CD8-positive, alpha-beta memory T cell (primary cell): ENCODE measurements at places on chromosomes 2 and 18. TPM values are rescaled to one million over a fixed set of nuclear protein-coding genes. Genes with fewer than 3 reads are reported as not detected.

DNA sequence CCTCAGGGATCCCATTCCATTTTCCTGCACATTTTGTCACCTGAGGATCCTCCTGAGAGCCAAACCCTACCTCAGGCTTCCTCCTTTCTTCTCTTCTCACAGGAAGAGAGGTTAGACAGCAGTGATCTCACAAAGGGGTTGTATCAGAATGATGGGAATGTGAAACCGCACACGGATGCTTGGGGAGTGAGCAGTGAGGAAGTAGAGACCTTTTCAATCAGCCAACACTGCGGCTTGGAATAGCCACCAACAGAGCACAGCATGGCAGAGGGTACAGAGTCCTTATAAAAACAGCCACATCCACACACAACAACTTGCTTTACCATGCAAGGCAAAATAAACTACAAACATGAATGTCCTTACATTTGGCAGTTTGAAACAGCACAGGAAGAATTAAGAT, 8.7 kb downstream of the TMEM182 start:
- H3K4me3 ChIP-seq: no peak overlapping the region
- no peaks in the 10 kb centered on the region for H3K4me1 ChIP-seq
- DNase-seq: no peak
- H3K27me3 ChIP-seq: no peaks in the 10 kb centered on the region

DNA sequence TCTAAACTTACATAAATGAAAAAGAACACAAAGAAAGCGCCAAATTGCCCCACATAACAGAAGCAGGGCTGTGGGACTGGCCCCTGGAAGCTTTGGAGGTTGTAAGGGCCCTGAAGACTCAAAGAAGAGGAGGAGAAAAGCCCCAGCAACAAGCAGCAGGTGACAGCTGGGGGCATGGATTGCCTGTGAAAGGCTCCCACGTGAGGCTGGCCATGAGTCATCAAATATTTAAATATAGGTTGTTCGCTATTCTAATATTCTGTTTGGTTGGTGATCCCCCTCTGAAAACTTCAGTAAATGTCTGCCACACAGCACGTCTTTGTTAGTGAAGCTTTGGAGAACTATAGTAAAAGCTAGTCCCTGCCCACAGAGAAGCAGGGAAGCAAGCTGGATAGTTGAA, 132.4 kb downstream of the MREG start:
- H3K4me3 ChIP-seq: no peak overlapping the region
- H3K27ac ChIP-seq: no peak overlapping the region

DNA sequence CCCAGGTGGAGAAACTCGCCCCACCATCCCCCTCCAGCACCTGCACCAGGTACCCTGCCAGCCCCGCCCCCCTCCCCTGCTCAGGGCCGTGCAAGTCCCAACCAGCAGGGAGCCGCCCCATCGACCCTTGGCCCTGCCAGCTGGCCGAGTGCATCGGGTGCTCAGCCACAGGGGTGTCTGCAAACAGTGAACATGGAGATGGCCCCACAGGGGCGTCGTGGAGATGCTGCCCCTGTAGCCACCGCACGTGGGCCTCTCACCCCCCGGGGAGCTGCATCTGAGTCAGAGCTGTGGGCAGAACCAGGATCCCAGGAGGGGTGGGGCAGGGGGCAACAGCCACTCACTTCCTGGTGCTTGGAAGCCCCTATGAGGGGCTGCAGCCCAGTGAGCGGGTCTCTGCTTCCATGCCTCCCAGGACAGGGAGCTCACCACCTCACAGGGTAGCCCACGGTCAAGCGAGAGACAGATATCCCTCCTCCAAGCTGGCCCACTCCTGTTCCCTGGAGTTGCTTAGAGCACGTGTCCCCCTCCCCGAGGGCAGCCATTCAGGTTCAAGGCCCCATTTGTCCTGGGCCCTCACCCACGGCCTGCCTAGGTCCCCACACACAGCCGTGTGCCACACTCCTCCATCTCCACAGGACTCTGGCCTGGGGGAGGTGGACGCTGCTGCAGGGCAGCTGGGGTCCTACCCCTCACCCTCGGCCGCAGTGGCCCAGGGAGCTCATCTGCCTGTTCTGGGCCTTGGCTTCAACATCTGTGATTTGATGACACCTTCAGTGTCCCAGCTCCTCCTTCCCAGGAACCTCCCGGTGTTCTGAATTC, 1.1 kb upstream of the MAB21L4 start:
- no peak overlapping the region for H3K4me3 ChIP-seq
- H3K4me1 ChIP-seq: no peaks in the 10 kb centered on the region
- H3K36me3 ChIP-seq: no peaks in the 10 kb centered on the region
- no peak overlapping the region for H3K27ac ChIP-seq

GRCh38 chr18:13672657-13673056, 53.7 kb downstream of the FAM210A start:
- H3K27me3 ChIP-seq: no peaks in the 10 kb centered on the region
- no peaks in the 10 kb centered on the region for H3K36me3 ChIP-seq
- DNase-seq: no peak
- no peak overlapping the region for H3K4me3 ChIP-seq
- H3K4me1 ChIP-seq: no peaks in the 10 kb centered on the region

- DNase-seq: no peak
- H3K36me3 ChIP-seq: no peaks in the 10 kb centered on the region
- H3K27ac ChIP-seq: no peak overlapping the region
- no peak overlapping the region for H3K4me3 ChIP-seq
- no peaks in the 10 kb centered on the region for H3K4me1 ChIP-seq
Measured at GRCh38 chr2:226063704-226064440, 664.4 kb downstream of the NYAP2 start.

DNA sequence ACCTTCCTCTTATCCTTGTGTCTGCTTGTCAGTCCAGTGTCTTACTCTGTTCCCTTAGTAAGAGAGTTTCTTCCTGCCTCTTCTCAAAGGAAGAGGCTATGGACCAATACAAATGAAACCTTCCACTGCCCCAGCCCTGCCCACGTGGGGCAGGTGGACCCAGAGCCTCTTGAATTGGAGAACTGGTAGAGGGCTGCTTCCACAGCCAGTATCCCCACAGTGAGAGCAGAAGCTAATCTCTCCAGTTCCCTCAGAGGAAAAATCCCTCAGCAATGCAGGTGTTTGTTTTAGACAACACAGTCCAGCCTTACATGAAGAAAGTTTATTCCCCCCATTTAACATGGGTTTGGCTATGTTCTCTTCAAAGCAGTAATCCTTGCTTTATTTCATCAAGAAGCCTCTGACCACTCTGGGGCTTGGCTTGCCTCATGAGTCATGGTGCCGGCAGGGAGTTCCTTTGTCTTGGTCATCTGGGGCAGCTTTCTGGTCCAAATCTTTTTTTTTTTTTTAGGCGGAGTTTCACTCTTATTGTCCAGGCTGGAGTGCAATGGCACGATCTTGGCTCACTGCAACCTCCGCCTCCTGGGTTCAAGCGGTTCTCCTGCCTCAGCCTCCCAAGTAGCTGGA, 6.5 kb upstream of the CYBRD1 start:
- no peak for DNase-seq
- H3K27ac ChIP-seq: no peak overlapping the region
- no peaks in the 10 kb centered on the region for H3K36me3 ChIP-seq
- H3K27me3 ChIP-seq: no peaks in the 10 kb centered on the region

DNA sequence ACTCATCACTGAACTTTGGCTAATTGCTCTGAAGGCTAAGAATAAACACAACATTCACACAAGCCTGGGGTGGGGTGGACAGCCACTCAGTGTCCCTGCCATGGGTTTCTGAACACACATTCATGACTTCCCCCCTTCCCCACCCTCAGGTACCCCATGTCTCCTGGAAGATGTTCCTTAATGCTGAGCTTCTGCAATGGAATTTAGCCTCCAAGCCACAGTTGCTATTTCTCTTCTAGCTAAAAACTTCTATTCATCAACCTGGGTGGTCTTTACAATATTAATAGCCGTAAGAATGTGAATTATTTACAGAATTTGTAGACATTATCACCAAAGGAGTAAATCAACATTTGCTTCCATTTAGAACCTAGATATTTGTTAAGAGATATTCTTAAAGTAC, 175.1 kb downstream of the ACKR3 start:
- H3K36me3 ChIP-seq: no peaks in the 10 kb centered on the region
- H3K4me1 ChIP-seq: no peaks in the 10 kb centered on the region
- no peak for DNase-seq
- H3K4me3 ChIP-seq: no peak overlapping the region
- H3K27me3 ChIP-seq: no peaks in the 10 kb centered on the region

GRCh38 chr2:643334-643733, 33.9 kb downstream of the TMEM18 start:
- H3K27ac ChIP-seq: no peak overlapping the region
- H3K36me3 ChIP-seq: no peaks in the 10 kb centered on the region
- H3K4me3 ChIP-seq: no peak overlapping the region
- H3K27me3 ChIP-seq: no peaks in the 10 kb centered on the region
- no peak for DNase-seq

DNA sequence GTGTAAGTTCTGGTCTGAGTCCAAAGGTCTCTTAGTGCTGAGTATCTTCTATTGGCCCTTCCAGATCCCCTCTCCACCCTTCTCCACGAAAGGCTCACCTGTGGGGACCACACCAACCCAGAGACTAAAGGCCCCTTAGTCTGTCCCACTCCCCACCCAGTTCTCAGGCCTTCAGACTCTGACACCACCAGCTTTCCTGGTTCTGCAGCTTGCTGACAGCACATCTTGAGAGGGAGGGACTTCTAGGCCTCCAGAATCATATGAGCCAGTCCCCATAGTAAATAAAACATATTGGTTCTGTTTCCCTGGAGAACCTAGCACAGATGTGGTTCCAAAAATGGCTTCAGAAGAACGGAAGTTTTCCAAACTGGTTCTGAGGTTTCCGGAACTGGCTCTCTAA, 38.5 kb upstream of the KLF11 start:
- no peaks in the 10 kb centered on the region for H3K27me3 ChIP-seq
- no peak overlapping the region for H3K4me3 ChIP-seq
- H3K36me3 ChIP-seq: no peaks in the 10 kb centered on the region
- H3K4me1 ChIP-seq: no peaks in the 10 kb centered on the region
- H3K27ac ChIP-seq: no peak overlapping the region
- no peak for DNase-seq

GRCh38 chr18:53909668-53910067, 314.8 kb downstream of the MBD2 start:
- no peaks in the 10 kb centered on the region for H3K36me3 ChIP-seq
- H3K27ac ChIP-seq: no peak overlapping the region
- DNase-seq: no peak
- H3K4me1 ChIP-seq: no peaks in the 10 kb centered on the region

GRCh38 chr2:196745711-196746110, 53.8 kb downstream of the GTF3C3 start:
- no peaks in the 10 kb centered on the region for H3K27me3 ChIP-seq
- H3K4me1 ChIP-seq: no peaks in the 10 kb centered on the region
- DNase-seq: no peak
- no peak overlapping the region for H3K27ac ChIP-seq
- H3K36me3 ChIP-seq: no peaks in the 10 kb centered on the region

- H3K27me3 ChIP-seq: peaks cover 24% of the 10 kb centered on the region
- H3K4me1 ChIP-seq: no peaks in the 10 kb centered on the region
- H3K27ac ChIP-seq: no peak overlapping the region
- no peak for DNase-seq
Measured at GRCh38 chr2:240457223-240458043, 22.0 kb downstream of the GPC1 start.

- no peaks in the 10 kb centered on the region for H3K27me3 ChIP-seq
- H3K4me1 ChIP-seq: no peaks in the 10 kb centered on the region
- no peak for DNase-seq
- H3K27ac ChIP-seq: no peak overlapping the region
Measured at GRCh38 chr2:170301626-170302025, 123.7 kb downstream of the MYO3B start.

GRCh38 chr2:240430595-240430994, 4.9 kb upstream of the GPC1 start:
- peaks cover 6% of the 10 kb centered on the region for H3K4me1 ChIP-seq
- H3K36me3 ChIP-seq: no peaks in the 10 kb centered on the region
- H3K27me3 ChIP-seq: no peaks in the 10 kb centered on the region
- H3K4me3 ChIP-seq: no peak overlapping the region

- H3K4me1 ChIP-seq: no peaks in the 10 kb centered on the region
- no peaks in the 10 kb centered on the region for H3K27me3 ChIP-seq
- no peaks in the 10 kb centered on the region for H3K36me3 ChIP-seq
- no peak overlapping the region for H3K4me3 ChIP-seq
Measured at GRCh38 chr2:48227617-48228344, 302.2 kb upstream of the STON1 start.

- no peak overlapping the region for H3K4me3 ChIP-seq
- H3K36me3 ChIP-seq: no peaks in the 10 kb centered on the region
- H3K27me3 ChIP-seq: no peaks in the 10 kb centered on the region
- no peak overlapping the region for H3K27ac ChIP-seq
- no peak for DNase-seq
Measured at GRCh38 chr18:46224181-46224775, 120.1 kb downstream of the HAUS1 start.

GRCh38 chr2:6342273-6342920, 523.3 kb downstream of the CMPK2 start:
- no peak overlapping the region for H3K4me3 ChIP-seq
- no peak overlapping the region for H3K27ac ChIP-seq
- H3K27me3 ChIP-seq: no peaks in the 10 kb centered on the region
- no peak for DNase-seq
- H3K4me1 ChIP-seq: no peaks in the 10 kb centered on the region

DNA sequence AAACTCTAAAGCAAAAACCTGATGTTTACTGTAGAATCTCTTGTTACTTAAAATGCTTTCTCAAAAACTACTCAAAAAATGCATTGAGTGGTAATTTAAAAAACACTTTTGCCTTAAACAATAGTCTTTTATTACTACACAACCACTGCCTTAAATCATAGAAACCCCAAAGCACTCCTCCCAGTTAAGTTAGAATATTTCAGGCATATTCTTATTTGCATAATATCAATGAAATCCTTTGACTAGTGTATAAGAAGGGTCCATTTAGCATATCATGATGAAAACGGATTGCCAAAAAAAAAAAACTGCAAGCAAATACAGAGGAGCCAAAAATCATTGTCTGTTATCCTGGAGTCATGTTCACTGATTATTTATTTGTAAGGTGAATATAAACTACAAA, 119.2 kb downstream of the PTPRM start:
- no peak overlapping the region for H3K27ac ChIP-seq
- no peak overlapping the region for H3K4me3 ChIP-seq
- no peak for DNase-seq
- no peaks in the 10 kb centered on the region for H3K27me3 ChIP-seq

Gene NT5DC4
- total RNA-seq: not detected

Gene CYP1B1
- total RNA-seq: 19.4 TPM

Gene ACADL
- total RNA-seq: not detected

Gene SKOR2
- total RNA-seq: not detected

Gene DYNAP
- total RNA-seq: not detected

Gene PMAIP1
- 82.8 TPM for total RNA-seq

Gene SLC14A1
- total RNA-seq: 3.6 TPM
